ENCODE measurements at places on chromosomes 11 and 22.

GRCh38 chr22:39627865-39628562, 57.5 kb downstream of the CACNA1I start:
- DNase-seq: no peak

DNA sequence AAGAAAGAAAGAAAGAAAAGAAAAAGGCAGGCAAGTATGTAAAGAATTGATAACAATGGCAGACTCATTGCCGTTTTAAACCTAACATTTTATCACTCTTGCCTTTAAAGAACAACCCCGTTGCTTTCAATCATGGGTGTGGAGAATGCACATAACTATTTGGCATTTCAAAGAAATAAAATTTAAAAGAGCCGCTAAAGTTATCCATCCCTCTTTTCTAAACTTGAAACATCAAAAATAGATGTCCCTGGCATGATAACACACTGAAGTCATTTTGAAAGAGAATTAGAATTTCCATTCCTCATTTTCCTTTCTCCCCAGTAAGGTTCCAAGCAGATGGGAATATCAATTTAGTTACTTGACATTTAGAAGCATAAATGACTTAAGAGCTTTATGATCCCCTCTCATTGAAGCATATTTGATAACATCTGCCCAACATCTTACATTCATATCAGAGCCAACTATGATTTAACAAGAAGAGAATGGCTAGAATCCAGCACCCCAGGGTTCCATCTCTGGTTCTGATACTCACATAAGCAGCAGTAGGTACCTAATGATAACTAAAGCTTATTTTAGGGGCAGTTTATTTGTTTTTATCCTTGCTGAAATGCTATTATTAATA, 529.6 kb upstream of the LRRC4C start:
- DNase-seq: no peak

- no peak for DNase-seq
These were observed 68.5 kb downstream of the C2CD3 start for GRCh38 chr11:74102321-74102720.

- no peak for DNase-seq
These were observed 8.0 kb downstream of the NEAT1 start for GRCh38 chr11:65430406-65431217.

GRCh38 chr11:909406-909805, 1.2 kb downstream of the CHID1 start:
- no peak for DNase-seq

All from foreskin fibroblast (primary cell).